Breast epithelium (tissue), 4 donors: ENCODE measurements at places on chromosomes 5 and 9. TPM values are rescaled to one million over a fixed set of nuclear protein-coding genes. Genes with fewer than 3 reads are reported as not detected.

The PCDHA1 gene
- total RNA-seq = not detected

The CENPK gene
- total RNA-seq = 2.5 TPM

DNA sequence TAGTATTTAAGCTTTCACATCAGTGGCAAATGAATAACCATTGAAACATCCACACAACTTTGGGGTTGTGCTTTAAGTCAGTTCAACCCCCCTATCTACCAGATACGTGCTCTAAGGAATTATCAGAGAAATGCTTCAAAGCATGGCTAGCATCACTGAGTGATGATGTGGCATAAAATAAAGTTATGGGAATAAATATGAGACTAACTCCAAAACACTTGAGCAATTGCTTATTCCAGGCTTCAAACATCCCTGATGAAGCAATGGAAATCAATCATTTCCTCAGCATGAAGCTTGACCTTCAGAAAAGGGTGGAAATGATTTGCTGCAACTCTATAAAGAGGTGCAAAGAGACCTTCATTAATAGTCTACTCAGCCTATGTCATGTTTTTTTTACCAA is 292.0 kb upstream of the SMC2 start:
- no peak overlapping the region for H3K4me3 ChIP-seq
- no peak overlapping the region for H3K27ac ChIP-seq
- H3K36me3 ChIP-seq = no peaks in the 10 kb centered on the region
- DNase-seq = no peak
- no peaks in the 10 kb centered on the region for H3K27me3 ChIP-seq

DNA sequence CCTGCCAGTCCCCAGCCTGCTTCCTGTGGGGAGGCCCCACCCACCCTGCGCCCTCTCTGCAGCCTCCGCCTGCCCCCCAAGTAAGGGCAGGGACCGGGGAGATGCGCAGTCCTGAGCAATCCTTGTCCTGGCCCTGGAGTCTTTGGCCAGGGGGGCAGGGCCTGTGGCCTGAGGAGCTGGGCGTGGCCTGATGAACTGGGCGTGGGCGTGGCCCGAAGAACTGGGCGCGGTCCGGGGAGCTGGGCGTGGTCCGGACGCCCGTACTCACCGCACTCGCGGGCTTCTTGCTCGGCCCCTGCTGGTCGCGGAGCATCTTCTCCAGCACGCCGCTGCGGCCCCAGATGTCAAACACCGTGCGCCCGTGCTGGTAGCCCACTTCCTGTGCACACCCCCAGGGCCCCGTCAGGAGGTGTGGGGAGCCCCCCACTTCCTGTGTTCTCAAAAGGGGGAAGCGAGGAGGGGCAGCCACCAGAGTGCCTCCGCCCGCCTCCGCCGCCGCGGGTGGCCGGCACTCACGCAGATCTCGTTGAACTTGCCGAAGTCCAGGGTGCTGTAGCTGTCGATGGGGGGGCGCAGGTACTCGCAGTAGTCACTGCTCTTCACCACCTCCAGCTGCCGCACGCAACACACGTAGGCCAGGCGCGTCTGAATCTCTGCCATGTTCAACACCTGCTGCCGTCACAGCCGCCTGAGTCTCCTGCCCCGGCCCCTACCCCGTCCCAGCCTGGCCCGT is 2.7 kb upstream of the NSMF start:
- no peaks in the 10 kb centered on the region for H3K27me3 ChIP-seq
- no peak overlapping the region for H3K4me3 ChIP-seq
- no peaks in the 10 kb centered on the region for H3K36me3 ChIP-seq

GRCh38 chr5:147084702-147085101 is 150.1 kb upstream of the STK32A start:
- no peak for DNase-seq
- no peaks in the 10 kb centered on the region for H3K4me1 ChIP-seq
- no peaks in the 10 kb centered on the region for H3K27me3 ChIP-seq
- no peaks in the 10 kb centered on the region for H3K36me3 ChIP-seq
- H3K27ac ChIP-seq = no peak overlapping the region
- H3K4me3 ChIP-seq = no peak overlapping the region

GRCh38 chr5:125134216-125135081 is 388.0 kb upstream of the ZNF608 start:
- no peaks in the 10 kb centered on the region for H3K27me3 ChIP-seq
- no peak for DNase-seq
- no peaks in the 10 kb centered on the region for H3K36me3 ChIP-seq
- no peaks in the 10 kb centered on the region for H3K4me1 ChIP-seq
- no peak overlapping the region for H3K4me3 ChIP-seq
- H3K27ac ChIP-seq = no peak overlapping the region
